Smooth muscle cell of trachea (primary cell): ENCODE measurements at places on chromosomes 1 and 21. TPM values are rescaled to one million over a fixed set of nuclear protein-coding genes. Genes with fewer than 3 reads are reported as not detected.

Gene CD101
- 0.29 and 0.66 TPM in 2 replicates for total RNA-seq

Gene DHRS3
- total RNA-seq = 52.5 and 174 TPM in 2 replicates

Gene LCE2A
- total RNA-seq = not detected in 2 replicates

Gene TESK2
- total RNA-seq = 2.3 and 2.5 TPM in 2 replicates

Gene IER5
- 25.9 and 39.7 TPM in 2 replicates for total RNA-seq

Gene BTG3
- total RNA-seq = 21.8 and 31.9 TPM in 2 replicates

Gene INKA2
- 0.29 and 2.6 TPM in 2 replicates for total RNA-seq

Gene PLA2G2C
- not detected in 2 replicates for total RNA-seq

Gene LRRC7
- total RNA-seq = under 0.01 TPM in 1 of 2 replicates, not detected in the other

Gene ADAM30
- total RNA-seq = not detected in 2 replicates

Gene GJB5
- 0.15 TPM in 1 of 2 replicates, not detected in the other for total RNA-seq

Gene OR4F29
- 0.29 and 0.33 TPM in 2 replicates for total RNA-seq

Gene RHEX
- total RNA-seq = not detected in 2 replicates

Gene SLAMF6
- total RNA-seq = not detected in 2 replicates

Gene PRCC
- total RNA-seq = 14.1 and 15.4 TPM in 2 replicates

Gene AMY1C
- not detected in 2 replicates for total RNA-seq

Gene CYP4A11
- total RNA-seq = not detected in 2 replicates

Gene LDLRAD1
- total RNA-seq = not detected in 2 replicates

Gene CELA3A
- total RNA-seq = not detected in 2 replicates

Gene CA6
- not detected in 2 replicates for total RNA-seq

Gene KCNE2
- total RNA-seq = not detected in 2 replicates

Gene COL6A2
- 1,719 and 2,867 TPM in 2 replicates for total RNA-seq
